ENCODE measurements at places on chromosomes 5 and 9. TPM values are rescaled to one million over a fixed set of nuclear protein-coding genes. Genes with fewer than 3 reads are reported as not detected.

GRCh38 chr9:132919614-132920268 is 24.7 kb downstream of the TSC1 start:
- DNase-seq, result no peak

Gene SH3GL2
- total RNA-seq, result not detected

- DNase-seq, result no peak
These were observed 51.4 kb downstream of the ACER2 start for GRCh38 chr9:19460243-19460642.

DNA sequence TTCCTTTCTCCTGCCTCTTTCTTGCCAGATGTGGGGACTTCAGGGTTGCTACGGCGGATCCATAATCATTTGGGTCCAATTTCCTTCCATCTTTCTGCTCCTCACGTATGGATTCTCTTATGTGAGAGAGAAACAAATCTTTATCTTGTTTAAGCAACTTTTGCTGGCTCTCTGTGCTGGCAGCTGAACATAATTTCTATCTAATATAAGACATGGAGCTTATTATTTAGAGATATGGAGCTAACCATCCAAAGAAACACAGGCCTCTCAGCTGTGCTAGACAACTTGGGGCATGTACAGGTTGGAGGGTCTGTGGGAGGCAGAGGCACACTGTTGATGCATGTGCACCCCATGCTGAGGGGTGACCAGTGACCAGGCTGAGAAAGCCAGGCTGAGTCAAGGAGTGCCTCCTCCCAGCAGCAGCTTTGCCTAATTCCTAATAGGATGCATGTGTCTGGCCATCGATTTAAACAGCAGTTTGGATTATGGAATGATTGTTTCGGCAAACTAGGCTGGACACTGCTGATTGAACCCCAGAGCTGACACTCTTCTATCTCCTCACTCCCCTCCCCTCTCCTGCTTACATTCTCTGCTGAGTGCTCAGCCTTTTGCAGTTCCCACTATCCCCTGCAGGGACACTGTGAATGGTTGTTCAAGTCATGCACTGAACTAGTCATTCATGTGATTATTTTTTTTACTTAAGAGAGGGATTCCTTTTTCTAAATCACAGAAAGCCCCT is 195.8 kb downstream of the ERCC6L2 start:
- no peak for DNase-seq

GRCh38 chr5:7714697-7715096 is 136.2 kb downstream of the CFAP90 start:
- no peak for DNase-seq

DNA sequence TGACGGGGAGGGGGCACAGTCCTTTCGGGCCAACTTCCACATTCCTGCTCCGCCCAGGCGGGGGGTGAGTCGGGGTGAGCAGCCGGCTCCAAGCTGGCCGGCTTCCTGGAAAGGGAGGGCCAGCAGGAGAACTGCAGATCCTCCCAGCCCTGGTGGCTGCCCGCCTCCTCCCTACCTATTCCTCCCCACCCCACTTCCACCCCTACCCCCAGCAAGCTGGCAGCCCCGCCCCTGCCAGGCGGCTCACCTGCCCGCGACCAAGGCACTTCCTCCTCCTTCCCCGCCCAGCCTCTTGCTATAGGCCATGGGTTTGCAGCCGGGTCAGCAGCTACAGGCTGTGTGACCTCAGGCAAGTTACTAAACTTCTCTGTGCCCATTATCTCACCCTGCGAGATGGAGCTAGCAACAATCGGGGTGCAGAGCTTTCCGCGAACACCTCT is 5.6 kb upstream of the IRF1 start:
- DNase-seq, result peak; percentile 88

DNA sequence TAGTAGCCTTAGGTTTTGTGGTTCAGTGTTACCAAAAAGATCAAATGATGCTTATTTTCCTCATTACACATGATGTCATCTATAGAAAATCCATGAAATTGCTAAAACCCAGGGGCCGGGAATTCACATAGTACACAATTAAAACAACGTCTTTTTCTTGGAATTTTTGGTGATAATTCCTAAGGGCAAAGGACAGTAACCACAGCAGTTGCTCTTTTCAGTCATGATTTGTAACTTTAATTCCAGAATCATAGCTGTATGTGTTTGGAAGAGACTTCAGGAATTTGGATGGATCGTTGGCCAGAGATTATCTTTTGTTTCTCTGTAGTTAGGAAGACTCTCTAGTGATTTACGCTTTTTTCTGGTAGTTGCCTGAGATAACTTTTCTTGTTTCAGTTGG is 748.7 kb downstream of the TLE4 start:
- no peak for DNase-seq

DNA sequence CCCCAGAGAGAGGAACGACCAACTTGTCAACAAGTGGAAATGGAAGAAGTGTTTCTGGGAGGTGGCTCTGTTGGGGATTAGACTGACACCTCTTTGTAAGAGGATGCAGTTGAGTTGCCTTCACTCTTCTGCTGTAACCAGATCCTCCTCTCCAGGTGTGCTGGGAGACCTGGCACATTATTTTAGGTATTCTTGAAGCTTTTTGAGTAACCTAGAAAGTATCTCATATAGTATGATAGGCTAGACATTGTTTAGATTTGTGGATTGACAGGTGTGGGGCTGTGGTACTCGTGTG is 21.6 kb downstream of the SNX30 start:
- DNase-seq, result no peak

DNA sequence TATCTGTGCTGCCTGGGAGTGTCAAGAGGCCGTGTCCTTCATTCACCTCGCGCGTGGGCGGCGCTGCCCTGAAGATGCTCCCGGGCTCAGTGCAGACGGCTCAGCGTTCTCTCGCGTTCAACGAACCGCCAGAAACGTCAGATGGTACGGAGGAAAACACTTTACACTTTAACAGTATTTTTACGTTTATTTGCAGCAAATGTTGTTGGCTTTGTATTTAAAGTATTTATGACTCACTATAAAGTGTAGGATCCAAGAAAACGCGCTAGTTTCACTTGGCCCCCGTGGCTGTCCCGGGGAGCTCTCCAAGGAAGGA is 544 bp upstream of the ERCC6L2 start:
- DNase-seq, result no peak

Gene ATP6V1G1
- 153 TPM for total RNA-seq

DNA sequence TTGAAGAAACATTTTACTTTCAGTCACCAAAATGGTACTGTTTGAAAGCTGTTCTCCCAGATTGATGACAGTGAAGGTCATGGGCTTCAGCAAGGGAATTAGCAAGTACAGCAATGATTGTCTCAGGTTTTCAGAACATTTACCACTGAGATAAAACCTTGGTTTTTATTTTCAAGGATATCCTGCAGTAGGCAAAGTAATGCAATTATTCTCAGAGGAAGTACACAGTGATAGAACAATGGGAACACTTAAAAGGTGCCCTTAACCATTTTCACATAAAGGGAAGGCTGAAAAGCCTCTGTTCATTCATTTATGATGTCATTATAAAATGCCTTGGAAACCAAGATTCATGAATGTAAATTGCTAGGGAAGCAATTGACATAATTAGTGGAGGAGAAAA is 471.8 kb upstream of the ACO1 start:
- no peak for DNase-seq

Gene CCDC192
- not detected for total RNA-seq

Gene OGN
- total RNA-seq, result 15.5 TPM

- DNase-seq, result no peak
These were observed 121.6 kb upstream of the LIFR start for GRCh38 chr5:38678076-38678475.

DNA sequence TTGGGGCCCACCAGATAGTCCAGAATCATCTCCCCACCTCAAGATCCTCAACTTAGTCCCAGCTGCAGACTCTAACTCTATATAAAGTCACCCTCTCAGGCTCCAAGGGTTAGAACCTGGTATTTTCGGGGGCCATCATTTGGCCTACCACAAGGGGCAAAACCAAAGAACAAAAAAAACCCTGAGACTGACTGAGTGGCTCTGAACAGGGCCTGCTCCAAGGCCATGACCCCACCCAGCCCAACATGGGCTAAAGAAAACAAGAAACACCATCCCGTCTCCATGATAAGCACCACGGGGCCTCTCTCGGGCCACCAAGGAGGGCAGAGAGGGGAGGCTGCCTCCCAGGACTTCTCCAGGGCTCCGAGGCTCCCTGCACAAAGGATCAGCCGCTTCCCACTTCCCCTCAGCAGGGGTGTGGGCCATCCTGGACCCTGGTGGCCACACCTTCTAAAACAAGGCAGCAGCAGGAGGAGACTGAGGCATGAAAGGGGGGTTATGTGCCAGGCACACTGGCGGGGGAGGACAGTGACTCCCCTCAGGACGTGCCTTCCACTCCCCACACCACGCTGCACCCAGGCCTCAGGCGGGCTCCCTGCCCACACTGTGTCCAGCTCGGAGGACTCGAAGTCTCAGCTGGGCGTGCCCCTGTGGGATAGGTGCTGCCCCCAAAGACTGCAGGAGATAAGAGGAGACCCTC is 51.5 kb downstream of the SEMA4D start:
- no peak for DNase-seq

GRCh38 chr5:74762599-74762998 is 4.3 kb downstream of the GFM2 start:
- DNase-seq, result no peak

Gene ANKRD18A
- total RNA-seq, result 2.2 TPM

DNA sequence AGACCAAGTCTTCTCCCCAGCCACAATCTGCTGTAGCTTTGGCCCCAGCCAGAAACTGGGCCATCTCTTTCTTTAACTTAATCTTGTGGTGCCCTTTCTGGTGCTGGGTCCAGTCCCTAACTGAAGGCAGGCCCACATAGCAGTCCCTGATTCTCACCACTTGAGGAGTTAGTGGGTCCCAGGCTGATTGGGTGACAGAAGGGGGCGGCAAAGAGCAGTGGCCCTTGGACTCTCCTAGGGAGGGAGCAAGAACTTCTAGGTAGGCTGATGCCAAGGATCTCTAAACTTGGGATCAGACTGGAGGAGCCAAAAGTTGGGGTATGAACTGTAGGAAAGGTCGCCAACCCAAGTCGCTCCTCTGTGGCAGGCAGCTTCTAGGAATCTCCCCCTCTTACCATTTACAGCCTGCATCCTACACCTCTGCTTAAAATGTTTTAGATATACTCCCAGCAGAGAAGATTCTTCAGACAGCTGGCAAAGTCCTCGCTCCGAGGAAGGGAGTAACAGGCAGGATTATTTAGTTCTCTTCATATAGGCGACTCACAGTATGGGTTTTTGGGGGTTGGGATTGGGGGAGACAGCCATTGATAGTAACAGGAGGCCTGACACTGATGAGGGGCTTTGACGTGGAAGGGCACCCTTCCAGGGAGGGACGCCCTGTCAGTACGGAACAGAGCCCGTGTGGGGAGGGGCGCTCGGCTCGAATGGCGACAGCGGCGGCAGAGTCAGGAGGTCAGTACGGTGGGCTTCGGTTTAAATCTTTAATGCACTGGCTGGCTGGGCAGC is 2.0 kb upstream of the CCL27 start:
- peak; percentile 87 for DNase-seq

DNA sequence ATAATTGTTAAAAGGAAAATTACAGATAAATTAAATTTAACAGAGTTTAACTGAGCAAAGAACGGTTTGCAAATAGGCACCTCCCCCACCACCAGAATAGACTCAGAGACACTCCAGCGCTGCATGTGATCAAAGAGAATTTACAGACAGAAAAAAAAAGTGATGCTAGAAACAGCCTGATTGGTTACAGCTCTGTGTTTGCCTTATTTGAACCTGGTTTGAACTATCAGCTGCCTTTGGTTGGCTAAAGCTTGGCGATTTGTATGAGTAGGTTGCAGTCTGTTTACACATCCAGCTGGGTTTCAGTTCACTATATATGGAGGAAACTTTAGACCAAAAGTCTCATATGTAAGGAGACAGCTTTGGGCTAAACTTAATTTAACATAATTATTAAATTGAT is 249.1 kb downstream of the ENC1 start:
- DNase-seq, result no peak

DNA sequence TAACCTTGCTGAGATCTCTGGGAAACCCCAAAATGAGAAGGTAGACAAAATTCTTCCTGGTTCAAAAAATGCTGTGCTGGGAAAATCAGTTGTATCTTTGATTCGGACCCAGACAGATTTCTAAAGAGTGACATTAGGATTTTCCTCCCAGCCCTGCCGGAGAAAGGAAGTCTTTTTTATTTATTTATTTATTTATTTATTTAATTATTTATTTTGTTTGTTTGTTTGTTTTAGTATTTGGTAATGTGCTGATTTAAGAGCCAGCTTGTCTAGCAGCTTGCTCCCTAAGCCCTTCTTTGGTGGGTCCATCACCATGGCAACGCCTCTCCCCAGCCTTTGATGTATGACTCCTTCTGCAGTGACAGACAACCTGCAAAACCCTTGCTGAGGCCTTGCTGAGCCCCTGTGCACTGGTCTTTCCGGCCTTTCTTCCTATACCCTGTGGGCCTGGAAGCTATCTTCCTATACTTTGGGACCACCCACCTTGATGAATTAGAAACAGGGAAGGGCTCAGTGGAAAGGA is 60.6 kb upstream of the AFAP1L1 start:
- peak; percentile 55 for DNase-seq

DNA sequence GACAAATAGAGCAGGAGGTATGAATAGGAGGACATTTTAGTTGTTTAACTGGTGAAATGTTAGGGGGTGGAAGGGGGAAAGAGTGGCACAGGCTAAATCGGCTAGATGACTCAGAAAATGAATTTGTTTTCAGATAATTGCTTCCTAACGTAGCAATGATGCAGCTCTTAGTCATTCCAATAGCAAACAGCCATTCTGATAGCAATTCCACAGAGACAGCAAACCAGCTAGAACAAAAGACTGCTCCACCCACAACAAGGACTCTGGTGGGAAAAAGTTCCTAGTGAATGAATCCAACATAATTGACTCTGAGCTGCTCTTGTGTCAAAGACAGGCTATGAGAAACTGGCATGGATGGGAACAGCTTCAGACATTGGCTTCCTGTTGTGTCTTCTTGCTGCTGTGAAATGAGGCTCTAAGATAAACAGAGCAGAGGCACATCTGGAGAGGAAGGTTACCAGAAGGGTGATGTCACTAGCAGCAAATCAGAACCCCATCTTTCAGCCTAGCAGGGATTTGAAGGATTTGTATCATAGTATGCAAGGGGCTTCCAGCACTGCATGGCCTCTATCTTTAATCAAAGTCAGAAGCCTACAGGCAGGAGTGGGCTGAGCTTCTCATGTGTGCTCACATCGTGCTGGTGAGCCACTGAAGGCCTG is 28.1 kb upstream of the F2RL1 start:
- peak; percentile 79 for DNase-seq

DNA sequence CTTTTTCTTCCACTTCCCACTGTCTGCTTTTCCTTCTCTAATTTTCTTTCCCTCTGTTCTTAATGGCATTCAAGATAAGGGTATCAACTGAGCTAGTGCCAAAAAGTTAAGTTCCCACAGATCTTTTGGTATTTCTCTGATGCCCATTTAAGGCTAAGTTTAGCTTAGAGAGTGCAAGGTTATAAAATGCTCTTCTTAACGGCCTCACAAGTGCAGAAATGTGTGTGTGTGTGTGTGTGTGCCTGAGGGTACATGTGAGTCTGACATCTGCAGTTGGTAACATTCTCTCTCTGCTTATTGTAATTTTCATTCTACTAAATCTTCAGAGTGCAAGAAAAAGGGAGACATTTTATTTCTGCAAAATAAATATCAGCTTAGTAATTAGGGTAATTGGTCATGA is 24.2 kb downstream of the FBN2 start:
- no peak for DNase-seq

Gene MEGF9
- 15.3 TPM for total RNA-seq

GRCh38 chr9:121598965-121599871 is 52.2 kb upstream of the DAB2IP start:
- DNase-seq, result no peak

GRCh38 chr9:764105-764524 is 77.4 kb upstream of the DMRT1 start:
- DNase-seq, result peak; percentile 83

- DNase-seq, result no peak
These were observed 71.5 kb downstream of the INVS start for GRCh38 chr9:100170556-100170955.

All from right atrium auricular region (tissue), 2 donors.